ENCODE measurements at places on chromosomes 2 and 18. TPM values are rescaled to one million over a fixed set of nuclear protein-coding genes. Genes with fewer than 3 reads are reported as not detected.

Gene ZSWIM2
- polyA plus RNA-seq = 0.34 TPM

Gene UCN
- polyA plus RNA-seq = 1.7 TPM

Gene CPLX4
- polyA plus RNA-seq = 0.07 TPM

Gene FAM237A
- not detected for polyA plus RNA-seq

Gene SERPINE2
- polyA plus RNA-seq = 3.2 TPM

Gene CDCA7
- 0.59 TPM for polyA plus RNA-seq
